ENCODE measurements at places on chromosomes 3 and 15.

DNA sequence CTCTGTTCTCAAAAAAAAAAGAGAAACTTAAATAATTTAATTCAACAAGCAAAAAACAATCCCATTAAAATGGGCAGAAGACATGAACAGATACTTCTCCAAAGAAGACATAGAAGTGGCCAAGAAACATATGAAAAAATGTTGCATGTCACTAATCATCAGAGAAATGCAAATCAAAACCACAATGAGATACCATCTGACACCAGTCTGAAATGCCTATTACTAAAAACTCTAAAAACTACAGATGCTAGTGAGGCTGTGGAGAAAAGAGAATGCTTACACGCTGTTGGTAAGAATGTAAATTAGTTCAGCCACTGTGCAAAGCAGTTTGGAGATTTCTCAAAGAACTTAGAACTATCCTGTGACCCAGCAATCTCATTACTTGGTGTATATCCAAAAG lies 382.9 kb downstream of the OTOL1 start:
- DNase-seq = no peak

DNA sequence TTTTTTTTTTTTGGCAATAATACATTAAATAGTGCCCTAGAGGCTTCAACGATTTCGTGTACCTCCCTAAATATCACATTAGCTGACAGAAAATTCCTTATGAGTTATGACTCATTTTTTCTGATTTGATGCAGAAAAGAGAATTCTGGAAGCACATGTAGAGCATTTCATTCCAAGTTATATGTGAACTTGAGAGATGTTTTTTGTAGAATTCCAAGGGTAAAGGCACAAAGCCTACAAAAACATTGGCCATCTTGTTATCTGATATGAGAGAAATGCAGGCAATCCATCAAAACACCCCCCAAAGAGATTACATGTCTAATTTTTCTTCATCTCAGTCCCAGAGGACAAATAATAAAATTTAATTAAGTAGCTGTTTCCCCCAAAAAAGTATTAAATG lies 6.7 kb upstream of the PFN2 start:
- no peak for DNase-seq

GRCh38 chr3:194561306-194561974 lies 71.8 kb downstream of the TMEM44 start:
- DNase-seq = no peak

GRCh38 chr15:57213862-57214261 lies 162.4 kb upstream of the CGNL1 start:
- peak; percentile 69 for DNase-seq

DNA sequence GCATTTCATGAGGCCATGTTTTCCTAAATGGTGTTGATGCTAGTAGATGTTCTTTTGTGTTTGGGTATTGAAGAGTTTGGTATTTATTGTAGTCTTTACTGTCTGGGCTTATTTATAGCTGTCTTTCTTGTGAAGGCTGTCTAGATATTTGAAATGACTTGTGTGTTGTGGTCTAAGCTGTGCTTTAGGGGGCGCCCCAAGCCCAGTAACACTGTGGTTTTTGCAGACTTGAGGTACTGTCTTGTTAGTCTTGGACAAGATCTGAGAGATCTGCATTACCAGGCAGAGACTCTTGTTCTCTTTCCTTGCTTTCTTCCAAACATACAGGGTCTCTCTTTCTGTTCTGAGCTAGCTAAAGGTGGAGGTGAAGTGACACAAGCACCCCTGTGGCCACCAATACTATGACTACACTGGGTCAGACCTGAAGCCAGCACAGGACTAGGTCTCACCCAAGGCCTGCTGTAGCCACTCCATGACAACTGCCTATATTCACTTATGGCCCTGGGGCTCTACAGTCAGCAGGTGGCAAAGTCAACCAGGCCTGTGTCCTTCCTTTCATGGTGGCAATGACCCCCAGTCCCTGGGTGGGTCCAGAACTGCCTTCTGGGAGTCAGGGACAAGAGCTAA lies 152.1 kb upstream of the TBC1D5 start:
- no peak for DNase-seq

DNA sequence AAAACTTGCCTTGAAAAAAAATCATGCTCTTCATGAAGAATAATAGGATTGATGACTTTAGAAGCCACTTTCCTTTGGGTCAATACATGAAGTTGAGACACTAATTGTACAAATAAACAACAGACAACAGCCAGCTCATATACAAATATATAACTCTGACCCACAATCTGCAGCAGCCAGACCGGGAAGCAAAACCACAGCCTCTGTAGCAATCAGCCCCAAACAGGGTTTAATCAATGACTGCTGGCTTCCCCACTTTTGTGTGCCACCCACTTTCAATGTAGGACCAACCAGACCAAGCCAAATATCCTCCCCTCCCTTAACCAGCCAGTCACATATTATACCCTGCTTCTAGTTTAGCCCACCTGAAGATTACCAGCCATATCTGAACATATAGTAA lies 39.0 kb downstream of the IFT57 start:
- no peak for DNase-seq

GRCh38 chr15:42720071-42720470 lies 16.9 kb downstream of the CDAN1 start:
- no peak for DNase-seq

- no peak for DNase-seq
Observed at GRCh38 chr3:163490119-163490518, 1588.2 kb downstream of the SI start.

DNA sequence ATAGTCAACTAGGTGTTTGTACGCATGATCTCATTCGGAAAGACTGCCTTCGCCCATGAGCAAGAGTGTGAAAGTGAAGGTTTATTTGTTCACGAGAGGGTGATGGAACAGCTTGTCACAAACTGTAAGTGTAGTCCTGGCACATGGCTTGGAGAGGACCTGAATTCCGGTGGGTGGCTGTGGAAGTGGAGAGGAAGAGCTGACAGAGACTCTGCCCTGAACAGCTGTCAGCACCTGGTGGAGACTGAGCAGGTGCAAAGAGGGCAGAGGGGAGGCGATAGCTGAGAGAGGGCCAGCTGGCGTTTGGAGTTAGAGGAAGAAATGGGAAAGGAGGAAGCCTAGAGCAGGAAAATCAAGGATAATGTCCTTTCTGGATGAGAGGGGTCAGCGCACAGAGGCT lies 155.7 kb downstream of the EEFSEC start:
- DNase-seq = no peak

- no peak for DNase-seq
Observed at GRCh38 chr3:111107662-111108035, 36.0 kb downstream of the NECTIN3 start.

DNA sequence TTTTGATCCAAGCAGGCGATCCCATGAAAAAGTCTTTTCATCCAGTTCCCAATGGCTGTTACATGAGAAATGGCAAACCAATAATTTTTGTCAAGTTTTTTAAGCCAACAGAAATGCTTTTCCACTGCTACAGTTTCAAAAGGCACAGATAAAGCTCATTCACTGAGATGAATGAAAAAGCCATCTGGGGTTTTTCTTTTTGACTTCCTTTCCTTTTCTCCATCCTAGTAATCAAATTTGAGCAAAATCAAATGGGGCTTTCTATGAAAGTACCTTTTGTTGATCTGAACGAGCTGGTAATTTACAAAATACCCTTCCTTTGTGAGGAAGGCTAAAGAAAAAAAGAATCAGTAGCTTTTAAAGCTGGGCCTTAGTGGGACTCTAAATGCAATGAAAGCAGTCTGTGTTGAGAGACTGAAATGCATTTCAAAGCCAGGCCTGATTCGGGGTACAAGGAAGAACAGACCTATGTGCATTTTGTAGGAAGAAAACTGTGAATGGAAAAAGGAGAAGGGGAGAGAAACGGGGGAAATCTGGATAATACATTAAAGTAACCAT lies 185.2 kb upstream of the DNAJC19 start:
- DNase-seq = peak; percentile 15

GRCh38 chr3:115146032-115146417 lies 1.1 kb downstream of the ZBTB20 start:
- peak; percentile 60 for DNase-seq

- DNase-seq = no peak
Observed at GRCh38 chr3:105359098-105359762, 7.5 kb upstream of the ALCAM start.

DNA sequence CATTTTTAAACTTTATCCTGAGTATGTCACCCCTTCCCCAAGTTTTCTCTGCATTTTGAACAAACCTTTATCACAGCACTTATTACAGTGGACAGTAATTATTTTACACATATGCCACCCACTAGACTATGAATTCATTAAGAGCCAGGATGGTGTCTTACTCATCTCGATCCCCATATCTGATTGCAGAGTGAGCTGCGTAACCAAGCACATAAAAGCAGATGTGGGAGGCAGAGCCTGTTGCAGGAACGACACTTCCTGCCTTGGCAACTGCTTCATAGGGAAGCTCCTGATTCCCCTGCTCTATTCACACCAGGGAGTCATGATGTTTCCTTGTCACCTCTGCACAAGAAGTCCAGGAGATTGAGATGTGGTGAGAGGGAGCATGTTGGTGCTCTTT lies 91.1 kb downstream of the MINAR1 start:
- DNase-seq = no peak

DNA sequence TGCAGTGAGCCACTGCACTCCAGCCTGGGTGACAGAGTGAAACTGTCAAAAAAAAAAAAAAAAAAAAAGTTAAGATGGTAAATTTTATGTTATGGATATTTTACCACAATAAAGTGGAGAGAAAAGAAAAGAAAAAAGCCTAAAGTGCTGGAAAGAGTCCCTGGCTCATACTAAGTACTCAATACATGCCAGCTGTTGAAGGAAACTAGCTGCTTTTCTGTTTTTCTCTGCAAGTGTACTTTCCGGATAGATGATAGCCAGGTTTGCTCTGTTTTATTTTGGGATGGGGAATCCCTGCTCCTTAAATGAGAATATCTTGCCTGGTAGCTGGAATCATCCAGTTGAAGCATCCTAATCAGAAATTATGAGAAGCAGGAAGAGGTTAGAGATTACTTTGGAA lies 10.9 kb downstream of the EID1 start:
- no peak for DNase-seq

GRCh38 chr3:139770577-139770976 lies 92.8 kb upstream of the NMNAT3 start:
- DNase-seq = no peak

GRCh38 chr15:90924375-90924774 lies 8.0 kb downstream of the HDDC3 start:
- no peak for DNase-seq

GRCh38 chr15:42059661-42060476 lies 34.5 kb downstream of the PLA2G4D start:
- peak; percentile 35 for DNase-seq

DNA sequence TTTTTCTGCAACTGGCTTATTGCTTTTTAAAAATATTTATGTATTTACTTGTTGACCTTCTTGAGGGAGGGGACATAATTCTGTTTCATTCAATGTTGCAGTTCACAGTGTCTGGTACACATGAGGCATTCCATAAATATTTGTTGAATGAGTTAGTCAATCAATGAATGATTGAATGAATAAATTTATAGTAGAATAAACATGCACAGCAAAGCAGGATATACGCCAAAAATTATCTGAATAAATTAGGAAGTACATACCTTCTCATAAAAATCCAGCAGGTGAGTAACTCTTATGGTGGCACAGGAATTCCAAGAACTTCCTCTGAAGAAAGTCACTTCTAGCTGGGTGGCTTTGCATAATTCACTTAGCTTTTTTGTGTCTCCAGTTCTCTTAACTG lies 469.4 kb upstream of the ATP11B start:
- no peak for DNase-seq

DNA sequence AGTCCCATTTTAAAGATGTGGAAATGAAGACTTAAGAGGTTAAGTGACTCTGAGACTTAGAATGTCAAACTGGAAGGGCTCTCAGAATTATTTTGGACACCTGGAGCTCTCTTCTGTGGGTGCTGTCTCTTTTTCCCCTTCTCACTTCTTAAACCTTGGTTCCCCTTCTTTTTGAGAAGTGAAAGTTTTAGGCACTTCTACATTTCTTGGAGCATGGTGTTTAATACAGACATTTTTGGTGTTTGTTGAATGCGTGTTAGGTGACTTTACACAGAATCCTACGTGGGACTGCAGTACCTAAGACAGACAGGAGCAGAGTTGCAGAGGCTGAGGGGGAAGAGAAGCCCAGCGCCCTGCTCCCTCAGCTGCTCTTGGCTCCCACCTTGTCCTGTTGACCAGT lies 133.3 kb downstream of the MDFIC2 start:
- peak; percentile 4 for DNase-seq

- DNase-seq = no peak
Observed at GRCh38 chr15:101045835-101046691, 126.9 kb downstream of the LRRK1 start.

DNA sequence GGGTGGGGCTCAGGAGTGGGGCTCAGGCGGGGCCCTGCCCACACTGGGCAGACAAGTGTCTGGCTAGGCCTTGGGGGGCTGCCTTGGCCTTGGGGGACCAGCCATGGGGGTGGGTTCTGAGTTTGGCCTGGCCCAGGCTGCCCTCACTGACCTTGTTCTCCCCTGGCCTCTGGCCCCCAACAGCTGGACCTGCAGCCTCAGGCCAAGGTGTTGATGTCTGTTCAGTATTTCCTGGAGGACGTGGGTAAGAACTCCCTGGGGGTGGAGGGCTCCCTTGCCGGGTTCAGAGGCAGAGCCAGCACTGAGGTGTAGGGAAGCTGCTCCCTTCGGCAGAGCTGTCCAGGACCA lies 20.0 kb downstream of the PRKCD start:
- no peak for DNase-seq

- DNase-seq = no peak
Observed at GRCh38 chr3:73609655-73610054, 15.1 kb downstream of the PDZRN3 start.

DNA sequence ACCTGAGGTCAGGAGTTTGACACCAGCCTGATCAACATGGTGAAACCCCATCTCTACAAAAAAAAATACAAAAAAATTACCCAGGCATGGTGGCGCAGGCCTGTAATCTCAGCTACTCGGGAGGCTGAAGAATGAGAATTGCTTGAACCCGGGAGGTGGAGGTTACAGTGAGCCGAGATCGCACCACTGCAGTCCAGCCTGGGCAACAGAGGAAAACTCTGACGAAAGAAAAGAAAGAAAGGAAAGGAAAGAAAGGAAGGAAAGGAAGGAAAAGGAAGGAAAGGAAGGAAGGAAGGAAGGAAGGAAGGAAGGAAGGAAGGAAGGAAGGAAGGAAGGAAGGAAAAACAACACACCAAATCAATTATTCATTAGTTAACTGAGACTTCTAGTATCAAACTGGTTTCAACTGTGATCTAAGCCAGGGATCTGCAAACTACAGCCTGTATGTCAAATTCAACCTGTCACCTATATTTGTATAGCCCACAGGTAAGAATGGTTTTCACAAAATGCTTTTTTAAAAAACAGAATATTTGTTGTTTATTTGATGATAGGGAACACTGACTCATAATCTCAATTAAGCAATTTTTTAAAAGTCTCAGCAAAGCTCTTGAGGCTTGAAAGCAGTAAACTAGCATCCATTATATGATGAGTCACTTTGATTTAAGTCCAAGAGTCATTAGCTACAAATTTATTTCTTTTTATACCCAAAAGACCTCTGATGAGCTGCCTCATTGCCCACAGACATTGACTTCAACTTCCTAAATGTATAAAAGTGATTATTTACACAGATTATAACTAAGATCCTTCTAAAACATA lies 127.6 kb downstream of the TBL1XR1 start:
- no peak for DNase-seq

- DNase-seq = peak; percentile 78
Observed at GRCh38 chr15:86040356-86041033, 39.2 kb upstream of the AGBL1 start.

GRCh38 chr3:197456261-197457091 lies 99.3 kb downstream of the BDH1 start:
- peak; percentile 82 for DNase-seq

- no peak for DNase-seq
Observed at GRCh38 chr15:27573805-27574485, 525.2 kb downstream of the OCA2 start.
